Lung microvascular endothelial cell (primary cell): ENCODE measurements at places on chromosomes 2 and 18. TPM values are rescaled to one million over a fixed set of nuclear protein-coding genes. Genes with fewer than 3 reads are reported as not detected.

The ABCB11 gene
- under 0.01 TPM in 1 of 2 replicates, not detected in the other for total RNA-seq

The NAT8 gene
- not detected in 2 replicates for total RNA-seq

The UGT1A4 gene
- total RNA-seq = not detected in 2 replicates

The NOSTRIN gene
- 0.40 and 1.1 TPM in 2 replicates for total RNA-seq

The SERPINB10 gene
- total RNA-seq = not detected in 2 replicates

The OBSL1 gene
- 13.9 and 28.6 TPM in 2 replicates for total RNA-seq

The ADAM17 gene
- total RNA-seq = 39.7 and 40.7 TPM in 2 replicates

The YES1 gene
- 138 and 140 TPM in 2 replicates for total RNA-seq

The CHRND gene
- total RNA-seq = not detected in 2 replicates

The RTKN gene
- total RNA-seq = 11.8 and 28.4 TPM in 2 replicates

The CHST10 gene
- 6.5 and 7.6 TPM in 2 replicates for total RNA-seq

The DLGAP1 gene
- total RNA-seq = under 0.01 TPM in 1 of 2 replicates, not detected in the other

The SLC9A4 gene
- total RNA-seq = not detected in 2 replicates

The HOXD13 gene
- total RNA-seq = not detected in 2 replicates

The SERPINB13 gene
- not detected in 2 replicates for total RNA-seq

The MPP4 gene
- total RNA-seq = 0.20 and 2.0 TPM in 2 replicates

The CPO gene
- total RNA-seq = not detected in 2 replicates

The PID1 gene
- total RNA-seq = under 0.01 and 0.20 TPM in 2 replicates

The SLC5A7 gene
- not detected in 2 replicates for total RNA-seq

The ACOXL gene
- not detected in 2 replicates for total RNA-seq

The ABI2 gene
- 18.3 and 19.4 TPM in 2 replicates for total RNA-seq

The PRKAG3 gene
- total RNA-seq = not detected in 2 replicates

The HMSD gene
- not detected in 2 replicates for total RNA-seq

The ERICH2 gene
- total RNA-seq = not detected in 2 replicates

The SFT2D3 gene
- 2.6 and 5.8 TPM in 2 replicates for total RNA-seq

The PROKR1 gene
- total RNA-seq = not detected in 2 replicates

The SCN9A gene
- total RNA-seq = under 0.01 and 0.22 TPM in 2 replicates
